ENCODE measurements at places on chromosomes 4 and X.

- peak; percentile 5 for DNase-seq
Observed at GRCh38 chr4:181138116-181138515, 1105.1 kb upstream of the TENM3 start.

GRCh38 chr4:80989921-80990544 is 40.5 kb upstream of the BMP3 start:
- DNase-seq = peak; percentile 60

GRCh38 chr4:155322782-155323181 is 54.0 kb downstream of the MAP9 start:
- no peak for DNase-seq

- DNase-seq = peak; percentile 51
Observed at GRCh38 chr4:108512615-108513505, 107.5 kb upstream of the RPL34 start.

- DNase-seq = no peak
Observed at GRCh38 chr4:120924931-120925330, 2.4 kb upstream of the PRDM5 start.

DNA sequence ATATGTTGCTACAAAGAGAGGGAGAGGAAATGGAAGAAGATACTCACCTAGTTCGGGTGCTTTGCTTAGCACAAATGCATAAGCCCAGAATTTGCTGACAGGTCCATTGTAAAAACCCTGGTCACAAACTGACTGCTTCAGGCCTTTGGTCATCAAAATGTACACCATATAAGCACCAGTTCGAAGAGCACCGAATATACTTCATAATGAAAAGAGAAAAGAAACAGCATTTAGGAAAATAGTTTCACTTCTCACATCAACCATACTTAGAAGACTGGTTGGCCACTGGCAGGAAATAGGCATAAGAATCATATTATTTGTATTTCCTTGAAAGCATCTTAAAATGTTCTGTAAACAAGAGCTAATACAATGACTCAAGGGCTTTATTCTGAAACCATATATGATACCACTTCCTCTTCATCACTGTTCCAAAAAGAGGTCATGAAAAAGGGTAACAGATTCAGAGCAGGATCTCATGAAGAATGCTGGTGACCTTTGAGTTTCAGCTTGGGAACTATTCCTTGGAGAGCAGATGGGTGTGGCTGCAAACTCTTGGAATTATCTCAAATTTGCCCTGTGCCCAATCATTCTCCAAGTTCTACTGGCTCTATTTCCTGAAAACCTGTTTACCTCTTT is 138.7 kb downstream of the ELOVL6 start:
- peak; percentile 31 for DNase-seq

GRCh38 chrX:28981952-28982351 is 394.7 kb downstream of the IL1RAPL1 start:
- no peak for DNase-seq

DNA sequence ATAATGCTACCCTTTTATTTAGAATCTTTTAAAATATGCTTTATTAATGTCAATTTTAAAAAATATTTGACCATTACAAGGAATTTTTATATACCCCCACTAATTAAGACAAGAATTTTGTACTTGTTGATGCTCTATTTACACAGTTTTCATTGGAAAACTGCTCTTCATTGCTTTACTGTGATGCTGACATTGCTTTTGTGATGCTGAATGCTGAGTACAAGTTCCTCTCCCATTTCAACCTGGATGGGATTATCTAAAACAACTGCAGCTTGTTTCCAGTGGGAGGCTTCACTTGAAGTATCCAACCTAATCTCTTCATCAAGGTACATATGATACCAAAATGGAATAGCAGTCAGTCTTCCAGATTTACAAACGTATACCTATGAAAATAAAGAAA is 21.2 kb downstream of the TMEM184C start:
- DNase-seq = no peak

GRCh38 chr4:184329659-184330400 is 112.2 kb upstream of the ENPP6 start:
- peak; percentile 80 for DNase-seq

- peak; percentile 59 for DNase-seq
Observed at GRCh38 chr4:157128395-157128794, 52.4 kb downstream of the GLRB start.

DNA sequence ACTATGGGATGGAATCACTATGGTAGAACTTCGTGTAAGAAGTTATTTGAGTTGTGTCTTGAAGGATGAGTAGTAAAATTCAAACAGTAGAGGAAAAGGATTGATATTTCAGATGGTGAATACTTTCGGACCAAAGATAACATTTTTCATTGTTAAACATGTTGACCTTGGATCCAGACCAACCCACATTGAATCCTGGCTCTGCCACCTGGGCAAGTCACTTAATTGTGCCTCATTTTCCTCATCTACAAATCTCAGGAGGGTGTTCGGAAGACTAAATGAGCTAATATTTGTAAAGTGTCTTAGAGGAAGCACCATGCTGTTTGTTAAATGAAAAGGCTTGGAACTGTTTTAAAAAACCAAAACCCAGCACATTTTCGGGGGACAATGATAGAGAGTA is 1.4 kb upstream of the AIFM1 start:
- DNase-seq = no peak

DNA sequence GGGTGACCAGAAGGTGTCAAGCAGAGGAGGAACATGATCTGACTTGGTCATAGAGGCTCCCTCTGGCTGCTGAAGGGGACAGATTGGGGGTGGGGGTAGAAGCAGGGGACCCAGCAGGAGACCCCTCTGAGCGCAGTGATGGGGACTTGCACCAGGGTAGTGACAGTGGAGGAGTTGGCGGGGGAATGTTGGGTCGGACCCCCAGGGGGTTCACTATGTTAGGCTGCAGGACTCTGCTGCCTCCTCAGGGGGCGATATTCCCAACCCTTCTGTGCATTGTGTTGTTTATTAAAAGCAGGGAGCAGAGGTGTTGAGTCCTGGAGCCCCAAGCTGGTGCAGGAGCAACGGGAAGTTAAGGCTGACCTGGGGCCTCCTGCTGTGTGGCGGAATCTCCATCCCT is 8.8 kb downstream of the WDR13 start:
- DNase-seq = no peak

Data from fibroblast of skin of back (primary cell).